ENCODE measurements at places on chromosomes 12 and 14.
A peak's percentile ranks its signal among the peaks of the same experiment; 100 is the strongest.

DNA sequence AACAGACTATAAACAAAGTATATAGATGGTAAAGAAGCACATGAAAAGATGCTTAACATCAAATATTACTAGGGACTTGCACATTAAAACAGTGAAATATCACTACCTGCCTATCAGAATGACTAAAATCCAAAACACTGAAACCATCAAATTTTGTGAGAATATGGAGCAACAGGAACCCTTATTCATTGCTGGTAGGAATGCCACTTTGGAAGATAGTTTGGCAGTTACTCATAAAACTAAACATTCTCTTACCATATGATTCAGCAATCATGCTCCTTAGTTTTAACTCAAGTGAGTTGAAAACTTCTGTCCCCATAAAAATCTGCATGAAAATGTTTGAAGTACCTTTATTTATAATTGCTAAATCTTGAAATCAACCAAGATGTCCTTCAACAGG is 297.6 kb downstream of the DAD1 start:
- no peak for DNase-seq

DNA sequence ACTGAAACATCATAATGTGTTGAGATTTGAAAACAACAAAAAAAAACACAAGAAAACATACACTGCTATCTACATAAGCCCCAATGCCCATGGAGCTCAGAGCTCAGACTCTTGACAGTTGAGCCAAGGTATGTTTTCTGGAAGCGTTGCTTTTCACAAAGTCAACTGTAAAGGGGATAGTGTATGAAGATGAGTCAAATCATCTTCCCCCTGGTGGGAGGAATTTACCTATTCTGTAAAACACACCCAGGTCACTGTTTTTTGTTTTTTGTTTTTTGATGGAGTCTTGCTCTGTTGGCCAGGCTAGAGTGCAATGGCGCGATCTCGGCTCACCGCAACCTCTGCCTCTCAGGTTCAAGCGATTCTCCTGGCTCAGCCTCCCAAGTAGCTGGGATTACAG is 361.4 kb upstream of the DIO2 start:
- no peak for DNase-seq

DNA sequence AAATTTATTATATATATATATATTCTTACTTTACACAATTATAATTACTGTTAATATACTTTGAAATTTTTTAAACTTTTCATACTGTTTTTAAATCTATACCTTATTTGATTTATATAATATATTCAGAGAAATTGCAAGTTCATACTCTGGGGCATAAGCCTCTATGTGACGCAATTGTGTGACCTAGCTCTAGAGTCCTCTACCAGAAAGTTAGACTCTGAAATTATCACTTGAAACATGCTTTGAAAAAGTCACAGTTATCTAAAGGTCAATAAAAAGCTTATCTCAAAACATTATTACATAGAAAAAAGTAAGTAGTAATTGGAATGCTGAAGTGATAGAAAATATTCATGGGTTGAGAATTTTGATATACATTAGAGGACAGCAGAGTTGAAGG is 93.8 kb downstream of the LIN7A start:
- DNase-seq: no peak

DNA sequence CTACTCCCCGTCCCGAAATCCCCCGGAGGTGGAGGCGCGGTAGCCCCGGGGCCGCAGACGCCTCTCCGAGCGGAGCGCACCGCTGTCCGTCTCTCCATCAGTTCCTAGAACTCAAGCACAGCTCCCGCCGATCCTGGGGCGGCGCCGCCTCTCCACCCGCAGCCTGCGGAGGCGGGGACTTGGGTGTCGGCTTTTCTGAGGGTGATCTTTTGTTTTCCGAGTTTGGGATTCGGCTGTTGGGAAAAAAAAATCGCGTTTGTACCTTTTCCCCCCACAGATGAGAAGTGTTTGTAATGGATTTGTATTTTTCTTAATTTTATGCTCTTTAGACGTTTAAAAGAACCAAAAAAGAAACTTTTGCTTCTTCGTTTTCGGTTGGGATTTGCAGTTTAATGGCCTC is 26.6 kb downstream of the LRCOL1 start:
- DNase-seq: no peak

- DNase-seq: no peak
Measured at GRCh38 chr14:32405856-32406255, 76.8 kb downstream of the AKAP6 start.

DNA sequence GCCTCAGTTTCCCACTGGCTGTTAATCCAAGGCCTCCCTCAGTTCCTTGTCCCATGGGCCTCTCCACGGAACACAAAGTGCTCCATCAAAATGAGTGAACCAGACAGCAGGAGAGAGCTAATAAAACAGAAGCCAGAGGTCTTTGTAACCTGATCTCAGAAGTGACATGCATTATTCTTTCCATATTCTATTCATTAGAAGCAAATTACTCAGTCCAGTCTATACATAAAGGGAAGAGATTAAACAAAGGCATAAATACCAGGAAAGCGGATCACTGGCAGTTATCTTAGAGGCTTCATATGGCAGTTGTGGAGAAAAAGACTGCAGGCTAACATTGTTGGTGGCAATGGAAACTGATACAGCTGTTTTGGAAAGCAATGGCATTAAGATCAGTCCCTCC is 170.6 kb upstream of the GARIN6 start:
- no peak for DNase-seq

GRCh38 chr12:49487605-49488004 is 51.2 kb upstream of the KCNH3 start:
- DNase-seq: no peak

- DNase-seq: no peak
Measured at GRCh38 chr14:21070083-21070609, at the start of gene ARHGEF40. TSS of gene ARHGEF40 (plus strand) at chr14:21070304. CDS start at chr14:21070397, 93 bp downstream.

- DNase-seq: no peak
Measured at GRCh38 chr12:88202500-88202899, 60.4 kb downstream of the TMTC3 start.

GRCh38 chr12:47742253-47742825 is 16.3 kb downstream of the RAPGEF3 start:
- no peak for DNase-seq

- peak; percentile 37 for DNase-seq
Measured at GRCh38 chr12:68349220-68349621, 17.1 kb upstream of the MDM1 start.

GRCh38 chr14:59939828-59940227 is 19.9 kb downstream of the LRRC9 start:
- no peak for DNase-seq

- no peak for DNase-seq
Measured at GRCh38 chr12:12755923-12756322, 29.5 kb upstream of the APOLD1 start.

DNA sequence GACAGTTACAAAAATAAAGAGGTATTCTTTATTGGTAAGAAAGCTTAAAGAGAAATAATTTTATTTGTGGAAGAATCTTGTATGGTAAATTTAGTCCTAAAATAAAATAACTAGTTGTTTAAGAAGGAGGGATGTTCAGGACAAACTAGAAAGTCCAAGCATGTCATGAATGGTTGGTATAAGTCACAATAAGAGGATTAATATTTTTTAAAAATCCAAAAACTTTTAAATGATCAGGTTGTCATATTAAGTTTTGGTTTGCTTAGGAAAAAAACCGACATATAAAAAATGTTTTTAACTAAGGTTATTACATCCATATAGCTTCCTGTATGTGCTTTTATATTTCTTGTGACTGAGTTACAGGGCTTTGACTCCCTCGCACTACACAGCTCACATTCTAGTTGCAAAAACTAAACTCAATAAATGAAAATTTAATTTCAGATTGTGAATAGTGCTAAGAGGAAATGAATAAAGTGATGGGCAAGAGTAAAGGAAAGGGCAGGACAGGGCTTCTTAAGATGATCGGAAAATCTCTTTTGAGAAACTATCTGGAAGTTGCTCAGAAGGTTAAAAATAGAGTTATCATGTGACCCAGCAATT is 80.7 kb upstream of the METAP2 start:
- DNase-seq: no peak

DNA sequence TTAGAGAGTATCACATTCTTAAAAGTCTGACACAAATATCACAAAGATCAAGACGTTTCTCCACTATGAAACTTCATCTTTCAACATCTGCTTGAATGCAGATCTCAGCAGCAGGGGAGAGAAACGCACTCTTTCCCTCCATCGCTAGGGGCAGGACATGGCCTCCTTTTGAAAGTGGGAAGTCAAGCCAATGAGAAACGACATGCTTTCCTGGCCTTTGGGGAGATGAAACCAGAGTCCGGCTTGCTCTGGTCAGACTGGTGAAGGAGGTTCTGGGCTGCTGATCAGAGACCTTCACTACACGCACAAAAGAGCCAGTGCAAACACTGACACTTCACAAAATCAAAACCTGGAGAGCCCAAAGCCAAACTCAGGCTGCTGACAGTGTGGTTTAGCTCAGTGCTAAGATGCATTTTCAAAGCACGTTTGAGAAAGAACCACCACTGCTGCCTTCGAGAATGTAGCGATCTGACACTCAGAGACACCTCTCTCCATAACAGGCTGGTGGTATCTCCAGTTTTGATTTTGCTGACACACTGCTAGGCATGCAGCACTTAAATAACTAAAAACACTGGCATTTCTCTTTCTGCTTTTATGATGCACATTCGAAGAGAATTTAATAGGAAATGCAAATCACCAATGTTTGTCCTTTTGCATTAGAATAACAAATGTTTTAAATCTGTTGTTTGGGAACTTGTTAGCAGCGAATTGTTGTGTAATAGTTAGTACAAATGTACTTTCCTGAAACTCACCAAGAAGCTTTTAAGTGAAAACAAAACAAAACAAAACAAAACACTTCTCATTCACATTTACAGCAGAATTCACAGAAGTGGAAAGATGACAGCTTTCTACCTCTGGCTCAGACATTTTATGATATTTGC is 93.9 kb upstream of the OVCH1 start:
- DNase-seq: no peak

- DNase-seq: peak; percentile 73
Measured at GRCh38 chr14:54166049-54166950, 209.7 kb upstream of the BMP4 start.

DNA sequence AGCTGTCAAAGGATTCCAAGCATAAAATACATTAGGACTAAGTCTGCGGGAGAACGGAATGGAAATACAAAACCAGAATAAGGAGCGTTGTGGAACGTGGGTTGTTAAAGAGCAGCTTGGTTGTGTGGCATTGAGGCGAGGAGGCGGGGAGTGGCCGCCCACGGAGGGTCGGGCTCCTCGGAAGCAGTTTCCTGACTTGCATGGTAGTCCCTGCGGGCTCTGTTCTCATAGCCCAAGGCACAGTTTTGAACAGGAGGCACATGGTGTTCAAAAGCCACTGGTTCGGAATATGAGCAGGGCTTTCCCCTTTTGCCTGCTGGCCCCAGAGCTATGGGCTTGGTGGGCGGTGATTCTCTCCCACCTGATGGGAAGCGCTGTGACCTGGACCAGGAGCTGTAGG is 12.2 kb downstream of the DDX51 start:
- DNase-seq: no peak

DNA sequence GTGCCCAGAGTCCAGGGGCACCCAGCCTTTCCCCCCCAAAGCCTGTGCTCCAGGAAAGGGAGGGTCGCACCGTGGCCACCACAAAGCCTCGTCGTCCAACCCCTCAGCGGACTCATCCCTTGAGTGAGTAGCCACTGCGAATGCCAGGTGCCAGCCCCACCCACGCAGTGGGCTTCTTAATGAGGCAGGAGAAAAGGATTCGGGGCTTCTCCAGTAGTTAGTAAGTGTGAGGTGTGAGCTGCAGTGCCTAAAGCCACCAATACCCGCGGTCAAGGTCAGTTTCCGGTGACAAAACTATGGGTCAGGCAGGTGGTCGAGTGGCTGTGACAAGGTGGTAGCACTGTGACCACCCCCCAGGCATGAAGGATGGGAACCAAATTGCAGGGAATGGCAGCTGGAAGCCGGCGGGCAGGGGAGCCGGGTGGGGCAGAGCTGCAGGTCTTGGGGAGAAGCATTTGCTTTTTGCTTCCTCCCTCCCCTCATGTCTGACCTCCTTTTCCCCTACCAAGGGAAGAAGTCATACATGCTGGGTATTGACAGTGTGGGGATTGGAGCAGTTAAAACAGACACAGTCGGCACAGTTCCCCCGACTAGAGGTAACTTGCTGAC is 8.0 kb downstream of the RAN start:
- DNase-seq: no peak

Measured in NCI-H446 (cell line).